ENCODE measurements at places on chromosomes 3 and 15. TPM values are rescaled to one million over a fixed set of nuclear protein-coding genes. Genes with fewer than 3 reads are reported as not detected.

- peak; percentile 71 for DNase-seq
Observed at GRCh38 chr3:163071713-163072112, 1575.1 kb downstream of the OTOL1 start.

GRCh38 chr3:143060906-143061305 is 58.7 kb upstream of the CHST2 start:
- DNase-seq = no peak

- no peak for DNase-seq
Observed at GRCh38 chr15:91254766-91255165, 154.7 kb downstream of the SV2B start.

GRCh38 chr15:48244921-48245320 is 38.8 kb downstream of the SLC12A1 start:
- DNase-seq = no peak

DNA sequence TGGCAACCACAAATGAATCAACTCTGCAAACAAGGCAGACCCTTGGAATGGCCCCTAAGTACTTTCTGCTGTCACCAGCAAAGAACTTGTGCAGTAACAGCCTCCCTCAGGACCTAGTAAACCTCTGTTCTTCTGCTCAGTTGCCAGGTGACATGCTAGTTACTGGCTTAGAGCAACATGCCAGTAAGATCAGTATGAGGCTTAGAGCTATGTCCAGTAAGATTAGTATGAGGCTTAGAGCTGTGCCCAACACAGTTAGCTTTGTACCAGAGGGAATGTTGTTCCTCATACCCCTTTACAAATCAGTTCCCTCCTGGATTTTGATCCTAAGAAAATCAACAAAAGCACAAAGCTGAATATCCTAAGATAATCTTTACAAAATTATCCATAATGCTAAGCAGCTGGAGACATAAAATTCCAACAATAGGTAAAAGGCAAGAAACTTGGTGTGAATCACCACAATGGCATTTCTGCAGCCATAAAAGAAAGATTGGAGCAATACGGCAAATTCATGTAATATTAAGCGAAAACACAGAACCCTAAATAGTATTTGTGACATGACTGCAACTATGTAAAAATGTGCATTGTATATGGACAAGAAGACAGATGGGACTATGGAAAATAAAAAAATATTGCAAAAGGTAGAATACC is 107.3 kb upstream of the LPP start:
- peak; percentile 11 for DNase-seq

- no peak for DNase-seq
Observed at GRCh38 chr3:151724576-151725562, 8.9 kb upstream of the AADACL2 start.

DNA sequence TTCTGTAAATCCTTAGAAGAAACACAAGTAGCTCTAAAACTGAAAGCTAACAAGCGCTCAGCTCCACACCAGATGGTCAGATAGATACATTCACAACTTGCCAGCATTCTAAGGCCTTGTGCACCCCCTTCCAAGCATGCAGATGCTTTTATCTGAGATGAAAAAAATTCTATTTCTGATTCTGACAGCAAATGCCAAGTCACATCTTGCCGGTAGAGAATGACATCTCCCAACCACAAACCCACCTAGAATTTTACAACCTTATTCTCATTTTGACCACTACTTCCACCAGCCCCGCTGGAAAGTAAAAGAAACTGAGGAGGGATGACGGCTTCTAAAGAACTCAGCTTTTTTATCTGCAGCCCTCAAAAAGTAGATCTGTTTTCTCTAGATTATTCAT is 57.7 kb downstream of the SUMF1 start:
- no peak for DNase-seq

GRCh38 chr3:5673521-5673920 is 486.0 kb downstream of the EDEM1 start:
- no peak for DNase-seq

- peak; percentile 63 for DNase-seq
Observed at GRCh38 chr3:111676211-111677006, 81.3 kb upstream of the ZBED2 start.

DNA sequence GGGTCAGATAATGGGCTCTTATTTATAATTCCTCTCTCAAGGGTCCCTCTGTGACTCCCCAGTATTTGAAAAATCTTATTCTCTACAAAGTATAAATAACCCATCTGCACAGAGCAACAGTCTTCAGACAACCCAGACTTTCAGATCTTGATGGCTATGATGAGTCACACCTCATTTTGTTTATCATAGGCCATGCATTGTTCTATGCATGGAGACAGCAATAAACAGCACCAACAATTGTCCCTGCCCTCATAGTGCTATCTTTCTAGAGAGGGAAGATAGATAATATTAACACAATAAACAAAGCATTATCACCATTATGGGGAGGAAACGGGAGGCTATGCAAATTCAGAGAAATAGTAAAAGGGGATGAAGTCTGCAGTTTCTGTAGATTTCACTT is 13.4 kb downstream of the FHIT start:
- no peak for DNase-seq

GRCh38 chr3:105598042-105598796 is 231.5 kb downstream of the ALCAM start:
- DNase-seq = peak; percentile 94

- no peak for DNase-seq
Observed at GRCh38 chr3:124364317-124365020, 365.8 kb upstream of the UMPS start.

GRCh38 chr3:10008588-10009344 is 17.5 kb upstream of the FANCD2 start:
- peak; percentile 42 for DNase-seq

- DNase-seq = no peak
Observed at GRCh38 chr3:137612291-137612690, 151.8 kb upstream of the SOX14 start.

GRCh38 chr3:173588556-173588955 is 191.0 kb downstream of the NLGN1 start:
- no peak for DNase-seq

DNA sequence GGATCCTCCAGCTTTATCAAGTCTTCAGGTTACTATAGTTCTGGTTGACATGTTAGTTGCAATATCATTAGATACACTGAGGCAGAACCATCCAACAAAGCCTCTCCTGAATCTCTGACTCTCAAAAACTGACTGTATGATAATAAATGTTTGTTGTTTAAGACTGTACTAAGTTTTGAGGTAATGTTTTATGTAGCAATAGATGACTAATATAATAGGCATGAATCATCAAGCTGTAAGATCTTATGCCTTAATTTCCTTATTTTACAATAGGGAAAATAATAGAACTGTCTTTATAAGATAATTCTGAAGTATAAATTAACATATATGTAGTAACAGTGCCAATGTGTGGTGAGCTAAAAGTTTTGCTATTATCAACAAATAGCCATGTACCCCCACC is 88.9 kb upstream of the TBC1D5 start:
- DNase-seq = no peak

DNA sequence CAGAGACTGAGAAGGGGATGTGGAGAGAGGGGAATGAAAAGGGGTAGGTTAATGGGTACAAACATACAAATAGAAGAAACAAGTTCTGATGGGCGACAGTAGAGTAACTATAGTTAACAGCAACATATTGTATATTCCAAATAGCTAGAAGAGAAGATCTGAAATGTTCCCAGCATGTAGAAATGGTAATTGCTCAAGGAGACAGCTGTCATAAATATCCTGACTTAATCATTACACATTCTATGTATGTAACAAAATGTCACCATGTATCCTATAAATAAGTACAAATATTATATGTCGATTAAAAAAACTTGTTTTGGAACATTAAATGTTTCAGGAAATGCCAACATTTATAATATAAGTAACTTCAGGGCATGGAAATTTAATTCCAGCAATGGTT is 23.3 kb downstream of the FMN1 start:
- no peak for DNase-seq

The IL20RB gene
- 1.3 TPM for total RNA-seq

The SMAD6 gene
- total RNA-seq = 11.5 TPM

The TTLL13 gene
- total RNA-seq = not detected

The SLITRK3 gene
- not detected for total RNA-seq

The ECE2 gene
- total RNA-seq = not detected

The PCYT1A gene
- total RNA-seq = 78.3 TPM

All from HFFc6 (cell line).